ENCODE measurements at places on chromosomes 16 and 17.
A peak's percentile ranks its signal among the peaks of the same experiment; 100 is the strongest.

DNA sequence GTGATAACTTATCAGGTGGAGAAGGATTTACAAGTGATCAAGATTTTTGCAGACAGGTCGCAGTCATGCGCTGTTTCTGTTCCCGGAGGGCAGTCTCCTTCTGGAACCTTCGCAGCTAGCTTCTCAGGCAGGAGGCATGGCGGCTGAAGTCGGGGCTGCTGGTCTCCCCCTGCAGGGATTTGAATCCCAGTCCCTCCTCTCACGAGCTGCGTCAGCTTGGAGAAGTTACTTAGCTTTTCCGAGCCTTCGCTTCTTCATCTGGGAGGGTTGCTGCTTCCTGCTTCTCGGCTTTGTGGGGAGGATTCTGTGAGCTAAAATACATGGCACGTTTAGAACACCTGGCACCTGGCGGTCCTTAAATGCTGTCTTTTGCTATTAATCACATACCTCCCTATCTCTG, 287.8 kb upstream of the FOXF1 start:
- no peak for DNase-seq

GRCh38 chr16:88366704-88367047, 16.1 kb upstream of the ZNF469 start:
- DNase-seq: no peak

DNA sequence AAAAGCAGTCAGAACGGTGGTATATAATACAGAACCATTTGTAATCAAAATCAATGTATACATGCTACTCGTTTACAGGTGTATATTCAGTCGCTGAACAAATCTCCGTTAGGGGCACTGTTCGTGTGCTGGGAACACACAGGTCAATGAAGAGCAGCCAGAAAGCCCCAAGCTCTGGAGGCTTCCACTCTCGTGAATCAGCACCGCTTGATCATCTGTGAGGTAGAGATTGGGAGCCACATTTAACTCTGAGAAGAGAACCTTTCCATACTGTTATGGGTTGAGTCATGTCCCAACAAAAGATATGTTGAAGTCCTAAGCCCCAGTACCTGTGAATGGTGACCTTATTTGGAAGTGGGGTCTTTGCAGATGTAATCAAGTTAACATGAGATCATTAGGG, 5.4 kb upstream of the CYTH1 start:
- DNase-seq: no peak

DNA sequence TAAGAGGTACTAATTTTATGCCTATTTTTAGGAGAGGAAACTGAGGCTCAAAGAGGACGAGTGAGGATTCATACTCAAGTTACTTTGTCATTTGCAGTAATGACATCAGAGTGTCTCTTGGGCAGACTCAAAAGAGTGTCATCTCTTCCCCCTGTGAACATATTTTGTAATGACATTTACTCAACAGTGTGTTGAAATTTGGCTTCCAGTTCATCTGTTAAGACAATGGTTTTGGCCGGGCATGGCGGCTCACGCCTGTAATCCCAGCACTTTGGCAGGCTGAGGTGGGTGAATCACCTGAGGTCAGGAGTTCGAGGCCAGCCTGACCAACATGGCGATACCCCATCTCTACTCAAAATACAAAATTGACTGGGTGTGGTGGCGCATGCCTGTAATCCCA, 28.9 kb downstream of the WFDC1 start:
- no peak for DNase-seq

DNA sequence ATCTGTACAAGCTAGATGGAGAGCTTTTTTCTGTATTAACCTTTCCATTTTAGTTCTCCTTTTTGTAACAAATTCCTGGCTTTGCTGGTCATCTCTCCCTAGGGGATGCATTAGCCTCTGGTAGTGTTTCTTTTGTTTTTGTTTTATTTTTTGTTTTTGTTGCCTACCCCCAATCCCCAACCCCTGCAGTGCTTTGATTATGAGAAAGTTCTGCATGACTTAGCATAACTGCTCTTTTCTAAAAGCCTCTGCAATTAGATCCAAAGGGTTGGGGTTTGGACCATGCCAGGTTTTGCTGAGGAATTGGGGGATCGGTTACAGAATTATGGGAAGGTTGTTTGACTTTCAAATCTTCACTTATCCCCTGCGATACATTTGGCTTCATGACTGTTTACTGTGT, 98.2 kb downstream of the ADAMTS18 start:
- no peak for DNase-seq

- no peak for DNase-seq
Observed at GRCh38 chr16:84686707-84687298, 13.0 kb upstream of the USP10 start.

DNA sequence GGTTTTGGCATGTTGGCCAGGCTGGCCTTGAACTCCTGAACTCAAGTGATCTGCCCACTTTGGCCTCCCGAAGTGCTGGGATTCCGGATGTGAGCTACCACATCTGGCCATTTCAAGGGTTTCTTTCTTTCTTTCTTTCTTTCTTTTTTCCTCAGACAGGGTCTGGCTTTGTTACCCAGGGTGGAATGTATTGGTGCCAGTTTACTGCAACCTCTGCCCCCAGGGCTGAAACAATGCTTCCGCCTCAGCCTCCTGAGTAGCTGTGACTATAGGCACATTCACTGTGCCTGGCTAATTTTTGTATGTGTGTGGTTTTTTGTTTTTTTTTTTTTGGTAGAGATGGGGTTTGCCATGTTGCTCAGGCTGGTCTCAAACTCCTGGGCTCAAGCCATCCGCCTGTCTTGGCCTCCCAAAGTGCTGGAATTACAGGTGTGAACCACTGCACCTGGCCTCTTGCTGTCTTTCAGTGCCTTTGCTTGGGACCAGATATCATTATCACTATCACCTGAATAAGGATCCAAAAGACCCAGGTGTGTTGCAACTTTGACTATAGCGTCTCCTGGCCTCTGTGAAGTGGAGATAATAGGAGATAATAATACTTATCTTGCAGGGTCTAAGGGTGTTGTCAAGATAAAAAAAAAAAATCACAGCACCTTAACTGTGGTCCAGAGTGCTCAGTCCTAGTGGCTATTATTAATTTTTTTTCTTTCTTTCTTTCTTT, 3.2 kb downstream of the FCSK start:
- DNase-seq: no peak

DNA sequence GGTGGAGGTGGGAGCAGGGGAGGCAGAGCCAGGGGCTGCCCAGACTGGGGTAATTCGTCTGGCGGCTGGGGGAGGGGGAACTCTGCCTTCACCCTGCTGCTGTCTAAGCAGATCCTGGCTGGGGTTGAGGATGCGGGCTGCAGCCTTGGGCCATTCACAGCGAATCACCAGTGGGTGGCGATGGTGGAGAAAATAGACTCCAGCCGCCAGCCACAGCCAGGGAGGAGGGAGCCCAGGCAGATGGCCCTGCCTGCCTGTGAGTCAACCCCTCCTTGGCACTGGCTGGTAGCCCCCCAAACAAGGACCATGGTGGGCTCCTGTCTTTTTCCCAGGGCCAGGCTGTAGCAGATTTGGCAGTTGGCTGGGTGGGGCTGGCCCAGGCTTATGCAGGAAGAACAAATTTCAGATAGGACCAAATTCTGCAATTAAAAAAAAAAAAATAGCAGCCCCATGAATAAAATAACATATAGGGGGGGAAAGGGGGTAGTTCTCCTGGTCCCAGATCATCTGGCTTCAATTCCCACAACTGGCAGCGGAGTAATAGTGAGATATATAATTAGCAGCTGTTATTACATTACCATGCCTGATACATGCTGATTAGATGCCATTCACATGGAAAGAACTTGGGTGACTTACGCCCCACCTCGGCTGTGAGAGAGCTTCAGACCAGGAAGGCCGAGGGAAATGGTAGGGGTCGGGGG, 41.5 kb upstream of the CDH5 start:
- no peak for DNase-seq

GRCh38 chr16:86739808-86740207, 161.5 kb downstream of the FOXL1 start:
- no peak for DNase-seq

DNA sequence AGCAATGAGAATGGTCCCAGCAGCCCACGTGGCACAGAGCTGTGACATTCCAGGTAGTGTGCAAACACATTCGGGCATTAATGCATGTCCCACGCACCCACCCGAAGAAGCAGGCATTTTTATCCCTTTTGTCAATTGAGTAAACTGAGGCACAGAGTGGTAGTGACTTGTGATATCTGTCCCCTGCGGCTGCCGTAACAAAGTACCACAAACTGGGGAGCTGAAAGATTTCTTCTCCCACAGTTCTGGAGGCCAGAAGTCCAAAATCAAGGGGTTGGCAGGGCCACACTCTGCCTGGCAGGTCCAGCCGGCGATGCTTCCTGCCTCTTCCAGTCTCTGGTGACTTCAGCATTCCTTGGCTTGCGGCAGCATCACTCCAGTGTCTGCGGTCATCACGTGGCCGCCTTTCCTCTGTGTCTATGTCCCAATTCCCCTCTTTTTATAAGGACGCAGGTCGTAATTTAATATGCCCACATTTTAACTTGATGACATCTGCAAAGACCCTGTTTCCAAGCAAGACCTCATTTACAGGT, 221.9 kb upstream of the GSE1 start:
- no peak for DNase-seq

DNA sequence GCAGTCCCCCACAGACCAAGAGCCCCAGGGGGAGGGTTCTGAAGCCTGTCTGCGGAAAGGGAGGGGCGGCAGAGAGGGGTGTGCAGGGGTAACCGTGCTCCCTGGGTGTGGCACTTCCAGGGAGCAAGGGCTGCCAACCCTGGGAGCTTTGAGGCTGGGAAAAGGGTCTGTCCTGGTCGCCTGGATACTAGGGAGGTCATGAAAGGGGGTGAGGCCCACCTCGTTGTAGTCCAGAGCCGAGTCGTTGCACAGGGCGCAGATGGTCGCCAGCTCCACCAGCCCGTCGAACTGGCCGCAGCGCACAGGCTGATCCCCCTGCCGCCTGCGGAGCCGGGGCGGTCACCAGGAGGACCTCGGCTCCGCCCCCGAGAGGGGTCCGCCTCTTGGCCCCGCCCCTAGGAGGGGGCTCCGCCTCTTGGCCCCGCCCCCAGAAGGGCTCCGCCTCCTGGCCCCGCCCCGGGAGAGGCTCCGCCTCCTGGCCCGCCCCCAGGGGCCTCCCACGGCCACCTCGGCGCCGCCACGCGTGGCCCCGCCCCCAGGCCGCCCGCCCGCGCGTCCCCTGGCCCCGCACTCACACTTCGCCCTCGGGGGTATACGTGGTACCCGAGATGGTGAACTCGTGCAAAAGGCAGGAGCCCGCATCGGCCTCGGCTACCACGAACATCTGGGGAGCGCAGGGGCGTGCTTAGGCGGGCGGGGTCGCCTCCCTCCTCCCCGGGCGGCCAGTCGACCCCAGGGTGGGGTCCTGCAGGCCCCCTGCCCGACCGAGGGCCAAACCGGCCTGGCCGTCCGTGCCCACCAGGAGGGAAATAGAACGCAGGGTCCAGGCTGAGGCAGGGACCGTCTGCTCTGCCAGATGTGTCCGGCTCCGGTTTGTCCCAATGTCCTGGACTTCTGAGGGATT, 19.5 kb downstream of the ATP2A3 start:
- DNase-seq: peak; percentile 74

GRCh38 chr17:8927395-8927794, 38.1 kb downstream of the PIK3R5 start:
- no peak for DNase-seq

DNA sequence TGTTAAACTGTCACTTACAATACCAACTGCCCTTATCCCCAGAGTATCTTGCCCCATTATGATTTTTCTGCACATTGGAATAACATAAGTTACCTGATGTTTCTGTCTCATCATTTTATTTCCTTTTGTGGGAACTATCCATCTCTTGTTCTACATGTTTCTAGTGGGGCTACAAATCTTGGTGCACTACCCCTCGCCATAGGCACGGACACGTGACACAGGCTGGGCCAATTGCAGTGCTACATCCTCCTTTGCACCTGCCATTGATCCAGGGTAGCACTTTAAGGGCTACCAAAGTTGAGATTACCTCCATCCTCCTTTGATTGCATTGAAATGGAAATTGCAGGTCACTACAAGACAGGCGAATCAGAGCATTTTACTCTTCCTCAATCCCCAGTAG, 14.2 kb upstream of the SYT17 start:
- no peak for DNase-seq

GRCh38 chr17:61600621-61601020, 9.6 kb upstream of the NACA2 start:
- DNase-seq: no peak

- DNase-seq: no peak
Observed at GRCh38 chr17:47831934-47832327, 461 bp downstream of the LRRC46 start.

- DNase-seq: no peak
Observed at GRCh38 chr16:69827524-69827923, 65.4 kb downstream of the WWP2 start.

DNA sequence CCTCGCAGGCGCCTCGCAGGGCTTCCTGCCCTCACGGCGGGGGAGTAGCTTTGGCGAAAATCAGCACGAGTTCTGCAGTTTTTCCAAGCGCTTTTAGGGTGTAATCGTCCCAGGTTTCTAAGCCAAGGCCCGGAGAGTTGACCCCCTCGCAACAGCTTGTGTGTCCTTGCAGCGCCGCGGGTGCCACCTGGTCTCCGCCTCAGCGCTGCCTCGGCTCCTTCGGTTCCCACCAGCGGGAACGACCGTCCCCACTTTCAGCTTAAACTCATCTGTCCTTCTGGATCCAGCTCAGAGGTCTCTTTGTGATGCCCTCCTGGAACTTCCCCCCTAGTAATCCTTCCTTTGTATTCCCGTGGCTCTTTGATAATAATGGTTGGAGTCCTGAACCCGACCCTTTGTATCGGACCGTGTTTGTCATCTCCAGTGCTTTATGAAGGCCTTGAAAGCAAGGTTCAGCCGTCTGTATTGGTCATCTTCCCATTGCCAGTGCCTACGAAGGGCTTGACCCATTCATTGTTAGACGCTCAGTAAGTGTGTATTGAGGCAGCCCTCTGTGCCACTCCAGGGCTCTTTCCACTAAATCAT, 858 bp upstream of the SMARCE1 start:
- DNase-seq: peak; percentile 18

DNA sequence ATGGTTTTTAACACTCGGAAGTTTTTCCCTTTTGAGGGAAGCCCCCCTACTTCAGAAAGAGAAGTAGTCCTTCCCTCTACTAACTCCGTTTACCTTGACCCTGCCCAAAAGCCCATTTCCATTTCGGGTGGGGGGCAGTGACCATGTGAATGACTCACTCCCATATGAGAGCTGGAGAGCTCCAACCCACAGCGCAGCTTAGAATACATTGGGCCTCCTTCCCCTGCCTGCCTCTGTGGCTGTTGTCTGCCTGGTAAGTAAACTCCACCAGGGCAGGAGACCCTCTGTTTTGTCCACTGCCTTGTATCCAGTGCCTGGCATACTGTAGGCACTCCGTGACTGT, 985 bp downstream of the SGSM2 start:
- DNase-seq: no peak

Measured in GM13976 (cell line).